Anterior cingulate cortex (tissue), 58 donors: ENCODE measurements at places on chromosomes 13 and 19.

DNA sequence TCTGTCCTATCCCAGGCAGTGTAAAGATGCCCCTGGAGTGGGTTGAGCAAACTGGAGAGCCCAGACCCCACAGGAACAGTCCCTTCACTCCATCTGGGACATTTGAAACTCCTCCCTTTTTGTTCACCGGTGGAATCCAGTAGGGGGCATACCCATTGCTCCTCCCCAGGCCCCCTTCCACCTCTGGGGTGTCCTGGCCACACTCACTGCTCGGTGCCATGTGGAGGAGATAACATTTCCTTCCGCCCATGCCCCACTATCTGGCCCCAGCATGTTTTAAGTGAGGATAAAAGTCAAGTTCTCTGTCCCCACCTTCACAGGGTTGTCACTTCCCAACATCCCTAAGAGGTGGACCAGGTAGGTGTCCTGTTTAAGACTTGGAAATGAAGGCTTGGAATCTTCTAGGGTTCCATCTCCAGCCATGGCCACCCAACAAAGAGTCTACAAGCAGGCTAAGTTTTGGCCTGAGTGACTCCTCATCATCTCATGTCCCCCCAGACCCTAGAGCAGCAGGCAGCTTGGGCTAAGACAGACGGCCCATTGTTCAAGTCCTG is 9.3 kb downstream of the ZNF526 start:
- no peak for DNase-seq

DNA sequence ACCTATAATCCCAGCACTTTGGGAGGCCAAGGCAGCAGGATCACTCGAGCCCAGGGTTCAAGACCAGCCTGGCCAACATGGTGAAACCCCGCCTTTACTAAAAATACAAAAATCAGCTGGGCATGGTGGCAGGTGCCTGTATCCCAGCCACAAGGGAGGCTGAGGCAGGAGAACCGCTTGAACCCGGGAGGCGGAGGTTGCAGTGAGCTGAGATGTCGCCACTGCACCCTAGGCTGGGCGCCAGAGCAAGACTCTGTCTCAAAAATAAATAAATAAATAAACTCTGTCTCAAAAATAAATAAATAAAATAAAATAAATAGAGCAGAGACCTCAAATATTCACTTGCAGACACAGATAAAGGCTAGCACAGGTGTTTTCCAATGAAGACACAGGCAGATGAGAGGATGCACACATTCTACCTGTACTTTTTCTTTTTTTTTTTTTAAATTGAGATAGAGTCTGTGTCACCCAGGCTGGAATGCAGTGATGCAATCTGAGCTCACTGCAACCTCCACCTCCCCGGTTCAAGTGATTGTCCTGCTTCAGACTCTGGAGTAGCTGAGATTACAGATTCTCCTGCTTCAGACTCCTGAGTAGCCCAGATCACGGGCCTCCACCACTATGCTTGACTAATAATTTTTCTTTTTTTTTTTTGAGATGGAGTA is 2.7 kb upstream of the RPS16 start:
- no peak for DNase-seq

DNA sequence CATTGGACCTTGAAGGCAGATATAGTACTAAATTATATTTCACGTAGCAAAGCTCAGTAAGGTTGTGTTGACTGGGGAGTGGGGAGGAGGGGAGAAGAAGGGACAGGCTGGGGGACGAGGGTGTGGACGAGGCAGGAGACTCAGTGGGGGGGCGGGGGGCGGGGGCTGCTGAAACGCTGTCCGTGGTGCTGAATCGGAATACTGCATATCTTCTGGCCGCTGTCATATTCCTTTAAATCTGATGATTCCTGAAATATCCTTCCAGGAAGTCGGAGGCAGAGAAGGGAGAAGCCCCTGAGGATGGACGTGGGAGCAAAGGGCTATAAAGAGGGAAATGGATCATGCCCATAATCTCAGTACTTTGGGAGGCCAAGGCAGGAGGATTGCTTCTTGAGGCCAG is 34.7 kb upstream of the CASP14 start:
- no peak for DNase-seq

GRCh38 chr19:58212336-58213074 is 16.2 kb upstream of the ZNF544 start:
- no peak for DNase-seq
